ENCODE measurements at places on chromosomes 5 and 9.

GRCh38 chr9:98775831-98776441, 20.4 kb downstream of the ANKS6 start:
- no peak for DNase-seq

- no peak for DNase-seq
Observed at GRCh38 chr5:128974567-128974966, 9.3 kb downstream of the SLC27A6 start.

- no peak for DNase-seq
Observed at GRCh38 chr5:84693256-84693655, 308.6 kb upstream of the EDIL3 start.

DNA sequence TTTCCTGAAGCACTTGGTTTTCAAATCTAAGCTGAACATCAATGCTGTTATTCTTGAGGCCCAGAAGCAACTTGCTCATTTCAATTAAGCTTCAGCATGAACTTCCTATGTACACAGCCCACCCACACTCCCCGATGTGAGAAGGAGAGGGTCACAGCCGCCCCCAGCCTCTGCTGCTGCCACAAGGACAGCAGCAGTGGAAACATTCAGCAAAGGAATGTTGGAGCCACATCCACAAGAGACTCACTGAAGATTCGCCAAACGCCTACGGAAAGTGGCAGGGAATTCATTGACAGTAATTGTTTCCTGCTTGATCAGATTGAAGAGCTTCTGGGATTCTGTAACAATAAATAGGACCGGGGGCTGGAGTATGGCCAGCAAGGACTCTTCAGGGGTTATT, 2.9 kb downstream of the TGFBI start:
- no peak for DNase-seq

DNA sequence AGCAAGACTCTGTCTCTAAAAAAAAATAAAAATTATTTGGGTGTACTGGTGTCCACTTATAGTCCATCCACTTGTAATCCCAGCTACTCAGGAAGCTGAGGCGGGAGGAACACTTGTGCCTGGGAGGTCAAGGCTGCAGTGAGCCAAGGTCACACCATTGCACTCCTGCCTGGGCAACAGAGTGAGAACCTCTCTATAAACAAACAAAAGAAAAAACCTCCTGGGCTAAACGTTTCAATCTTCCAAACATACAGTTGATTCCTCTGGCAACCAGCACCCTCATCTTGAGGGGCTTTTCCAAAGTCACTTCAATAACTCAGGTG, 13.9 kb upstream of the CDK5RAP2 start:
- no peak for DNase-seq

DNA sequence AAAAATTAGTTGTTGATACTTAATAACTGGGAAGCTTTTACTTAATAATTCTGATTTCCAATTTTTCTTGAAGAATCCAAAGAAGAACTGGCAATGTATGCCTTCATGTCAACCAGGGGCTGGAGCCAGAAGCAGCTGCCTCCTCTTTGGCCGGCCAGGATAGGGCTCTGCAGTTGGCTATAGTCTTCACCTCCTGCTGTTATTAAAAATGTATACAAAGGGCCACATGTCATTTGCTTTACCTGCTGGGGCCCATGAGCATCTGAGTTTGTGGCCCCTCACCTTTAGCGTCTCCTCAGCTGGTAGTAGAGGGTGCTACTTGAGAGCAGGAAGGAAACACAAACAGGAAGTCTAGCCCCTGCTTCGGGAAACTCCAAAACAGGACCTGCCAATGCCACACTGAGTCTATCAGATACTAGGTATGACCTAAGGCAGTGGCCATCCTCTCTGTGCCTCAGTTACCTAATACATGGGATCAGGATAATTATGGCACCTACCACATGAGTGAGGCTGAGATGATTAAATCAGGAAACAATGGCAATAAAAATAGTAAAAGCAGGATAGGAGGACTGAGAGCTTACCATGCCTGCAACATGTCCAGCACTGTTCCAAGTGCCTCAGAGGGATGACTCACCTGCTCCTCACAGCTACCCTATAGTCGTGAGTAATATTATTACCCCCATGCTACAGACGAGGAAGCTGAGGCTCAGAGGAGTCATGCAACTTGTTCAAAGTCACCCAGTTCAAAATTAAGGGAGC, 21.3 kb downstream of the CCDC69 start:
- no peak for DNase-seq

- DNase-seq: no peak
Observed at GRCh38 chr5:116423141-116423540, 151.5 kb downstream of the SEMA6A start.

DNA sequence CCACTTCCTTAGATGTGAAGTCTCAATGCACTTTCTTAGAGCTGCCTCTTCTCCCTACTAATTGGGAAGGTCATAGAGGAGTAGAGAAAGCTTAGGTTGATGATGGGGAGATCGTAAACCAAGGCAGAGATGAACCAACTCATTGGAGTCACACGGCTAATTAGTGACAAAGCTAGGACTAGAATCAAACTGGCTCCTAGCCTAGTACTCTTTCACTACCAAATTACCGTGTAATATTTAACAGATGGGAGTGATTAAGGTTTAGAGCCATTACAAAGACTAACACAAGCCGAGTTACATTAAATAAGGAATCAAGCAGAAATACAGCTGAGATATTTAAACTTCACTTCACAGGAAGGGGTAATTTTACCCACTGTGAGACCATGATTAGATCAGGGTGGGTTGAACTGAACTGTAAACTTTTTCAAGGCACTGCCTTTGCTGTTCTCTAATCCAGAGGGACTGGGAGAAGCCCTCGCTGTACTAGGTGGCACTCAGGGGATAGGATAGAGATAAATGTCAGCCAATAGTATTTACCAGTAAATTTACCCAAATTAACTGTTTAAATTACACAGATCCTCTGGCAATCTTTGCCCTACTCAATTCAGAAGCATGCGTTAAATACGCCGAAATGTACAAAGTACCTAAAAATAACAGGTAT, 166.4 kb upstream of the PIK3R1 start:
- DNase-seq: no peak

DNA sequence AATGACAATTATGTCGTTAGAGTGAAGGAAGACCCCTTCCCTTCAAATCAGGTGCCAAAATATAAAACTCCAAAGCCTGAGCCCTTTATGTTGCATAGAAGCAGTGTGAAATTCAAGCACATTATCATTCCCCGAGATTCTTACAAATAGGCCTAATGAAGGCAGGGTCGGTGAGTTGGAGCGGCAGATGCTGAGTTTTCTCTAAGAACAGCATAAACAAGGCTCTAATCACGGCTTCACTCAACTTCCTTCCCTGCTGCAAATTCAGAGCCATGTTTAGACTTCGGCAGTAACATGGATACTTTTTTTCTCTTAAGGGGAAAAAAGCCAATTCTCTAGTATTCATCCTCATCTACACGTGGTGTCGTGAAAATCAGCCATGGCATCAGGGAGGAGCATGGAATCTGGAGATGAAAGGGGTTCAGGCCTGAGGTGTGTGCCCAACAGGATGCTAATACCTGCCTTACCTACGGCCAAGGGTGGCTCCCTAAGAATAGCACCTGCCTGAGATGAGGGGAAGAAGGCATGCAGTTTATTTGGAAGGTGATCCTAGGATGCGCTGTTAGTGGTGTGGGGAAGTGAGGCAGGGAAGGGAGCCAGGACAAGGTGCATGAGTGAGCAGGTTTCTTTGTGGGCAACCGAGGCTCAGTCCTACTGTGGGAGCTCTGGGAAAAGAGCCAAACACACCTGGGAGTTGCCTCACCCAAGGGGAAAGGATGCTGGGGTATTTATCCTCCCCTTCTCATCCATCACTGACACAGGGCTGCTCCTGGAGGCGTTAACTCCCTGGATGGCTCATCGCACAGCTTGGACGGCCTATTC, 146.8 kb upstream of the TBC1D2 start:
- DNase-seq: no peak
